ENCODE measurements at places on chromosomes 1 and 21.
A peak's percentile ranks its signal among the peaks of the same experiment; 100 is the strongest.

GRCh38 chr1:1598720-1599029 is 1.3 kb downstream of the FNDC10 start:
- no peak for DNase-seq

DNA sequence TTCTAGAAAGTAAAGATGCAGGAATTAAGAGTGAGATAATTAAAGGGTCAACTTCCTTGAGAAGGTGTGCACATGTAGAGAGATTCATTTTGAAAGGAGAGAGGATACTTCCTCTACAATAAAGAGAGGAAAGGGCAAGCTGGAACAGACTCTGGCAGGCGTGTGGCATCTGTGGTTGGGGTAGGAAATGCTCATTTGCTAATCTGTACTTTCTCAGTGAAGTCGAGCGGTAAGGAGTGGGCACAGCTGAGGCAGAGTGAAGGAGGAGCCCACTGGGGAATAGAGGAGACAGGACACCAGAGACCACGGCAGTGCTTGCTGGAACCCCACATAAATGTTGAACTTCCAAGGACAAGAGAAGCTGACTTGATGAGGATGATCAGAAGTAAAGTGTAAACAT is 49.1 kb downstream of the PCSK9 start:
- DNase-seq = no peak

GRCh38 chr1:208265525-208265924 is 21.3 kb upstream of the PLXNA2 start:
- DNase-seq = no peak

DNA sequence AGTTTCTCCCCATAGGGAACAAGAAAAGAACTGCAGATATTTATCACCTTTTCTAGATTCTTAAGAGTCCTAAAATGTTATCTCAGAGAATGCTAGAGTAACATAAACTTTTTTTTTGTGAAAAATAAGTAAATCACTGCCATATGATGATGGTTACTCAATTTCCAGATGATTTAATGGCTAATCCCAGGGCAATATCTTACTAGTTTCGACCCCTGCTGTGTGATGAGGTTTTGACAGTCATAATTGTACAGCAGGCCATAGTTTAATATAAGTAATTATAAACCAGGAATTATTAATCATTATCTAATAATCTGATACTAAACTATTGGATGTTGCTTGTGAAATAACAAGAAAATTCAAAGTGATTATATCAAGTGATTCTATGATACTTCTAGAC is 210.6 kb downstream of the HLX start:
- no peak for DNase-seq

GRCh38 chr1:3469104-3469848 is 14.8 kb downstream of the ARHGEF16 start:
- no peak for DNase-seq

DNA sequence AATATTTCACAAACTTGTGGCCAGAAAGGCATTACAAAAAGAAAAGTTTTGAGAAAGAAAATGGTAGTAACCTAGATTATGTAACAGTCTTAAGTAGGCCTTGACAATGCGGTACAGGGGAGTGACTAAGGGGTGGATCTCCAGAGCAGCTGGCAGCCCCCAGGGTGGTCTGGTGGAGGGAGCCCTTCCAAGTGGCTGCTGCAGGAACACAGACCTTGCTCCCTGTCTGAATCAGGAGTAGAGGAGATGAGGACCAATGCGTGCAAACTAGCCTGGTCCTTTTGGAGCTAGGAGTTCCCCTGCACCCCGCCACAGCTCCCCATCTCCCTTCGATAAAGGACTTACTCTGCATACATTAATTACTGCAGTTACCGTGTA is 189.0 kb downstream of the NFIA start:
- no peak for DNase-seq

DNA sequence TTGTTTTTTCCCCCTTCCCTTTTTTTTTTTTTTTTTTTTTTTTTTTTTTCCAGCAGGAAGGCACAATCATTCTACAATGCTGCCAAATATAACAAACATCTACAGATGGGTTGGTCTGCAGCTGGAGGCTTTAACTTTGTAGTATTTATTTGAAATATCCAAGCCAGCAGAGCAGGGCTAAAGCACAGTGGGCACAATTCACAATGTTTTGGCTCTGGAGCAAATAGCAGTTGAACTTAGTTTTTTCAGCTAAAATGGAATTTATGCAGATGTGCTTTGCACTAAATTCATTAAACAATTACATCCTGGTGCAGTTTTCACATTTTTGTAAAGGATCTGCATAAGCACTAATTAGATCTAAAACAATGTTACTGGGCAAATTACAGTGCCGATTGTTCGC is 39.8 kb upstream of the ZBTB18 start:
- DNase-seq = peak; percentile 28

GRCh38 chr1:81577004-81577697 is 223.6 kb upstream of the ADGRL2 start:
- no peak for DNase-seq

DNA sequence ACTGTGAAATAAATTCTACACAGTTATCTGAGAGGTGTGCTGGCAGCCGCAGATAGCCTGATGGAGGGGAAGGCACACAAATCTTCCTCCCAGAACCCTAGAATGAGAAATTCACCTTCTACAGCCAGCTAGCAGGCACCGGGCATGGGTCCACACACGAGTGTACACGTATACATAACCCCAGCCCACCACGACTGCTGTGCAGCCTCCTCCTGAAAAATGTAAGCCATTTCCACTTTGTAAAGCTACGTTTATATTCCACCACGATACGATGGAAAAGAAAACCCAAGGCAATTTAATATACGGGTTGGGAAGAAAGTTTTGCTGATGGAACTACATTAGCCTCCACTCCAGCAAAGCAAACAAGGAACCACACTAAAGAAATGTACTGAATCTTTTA is 1.8 kb downstream of the BTG3 start:
- DNase-seq = no peak

- no peak for DNase-seq
These were observed 32.8 kb downstream of the GJA4 start for GRCh38 chr1:34825455-34826091.

DNA sequence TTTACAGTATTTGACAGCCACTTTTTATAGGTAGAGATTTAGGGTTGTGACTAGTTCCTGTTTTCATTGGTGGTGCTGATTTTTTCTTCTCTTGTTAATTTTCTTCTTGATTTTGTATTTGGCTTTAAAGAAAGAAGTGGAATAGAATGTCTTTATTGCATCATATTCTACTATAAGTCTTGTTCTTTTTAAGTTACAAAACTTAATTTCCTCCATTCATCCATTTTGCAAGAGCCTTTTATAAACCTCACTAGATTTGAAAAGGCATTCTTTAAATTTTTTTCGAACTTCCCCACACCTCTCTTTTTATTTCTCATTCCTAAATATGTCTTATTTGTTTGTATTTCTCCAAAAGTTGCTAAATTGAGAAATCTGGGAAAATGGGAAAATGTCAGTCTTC is 1368.6 kb upstream of the ADGRL4 start:
- DNase-seq = no peak

DNA sequence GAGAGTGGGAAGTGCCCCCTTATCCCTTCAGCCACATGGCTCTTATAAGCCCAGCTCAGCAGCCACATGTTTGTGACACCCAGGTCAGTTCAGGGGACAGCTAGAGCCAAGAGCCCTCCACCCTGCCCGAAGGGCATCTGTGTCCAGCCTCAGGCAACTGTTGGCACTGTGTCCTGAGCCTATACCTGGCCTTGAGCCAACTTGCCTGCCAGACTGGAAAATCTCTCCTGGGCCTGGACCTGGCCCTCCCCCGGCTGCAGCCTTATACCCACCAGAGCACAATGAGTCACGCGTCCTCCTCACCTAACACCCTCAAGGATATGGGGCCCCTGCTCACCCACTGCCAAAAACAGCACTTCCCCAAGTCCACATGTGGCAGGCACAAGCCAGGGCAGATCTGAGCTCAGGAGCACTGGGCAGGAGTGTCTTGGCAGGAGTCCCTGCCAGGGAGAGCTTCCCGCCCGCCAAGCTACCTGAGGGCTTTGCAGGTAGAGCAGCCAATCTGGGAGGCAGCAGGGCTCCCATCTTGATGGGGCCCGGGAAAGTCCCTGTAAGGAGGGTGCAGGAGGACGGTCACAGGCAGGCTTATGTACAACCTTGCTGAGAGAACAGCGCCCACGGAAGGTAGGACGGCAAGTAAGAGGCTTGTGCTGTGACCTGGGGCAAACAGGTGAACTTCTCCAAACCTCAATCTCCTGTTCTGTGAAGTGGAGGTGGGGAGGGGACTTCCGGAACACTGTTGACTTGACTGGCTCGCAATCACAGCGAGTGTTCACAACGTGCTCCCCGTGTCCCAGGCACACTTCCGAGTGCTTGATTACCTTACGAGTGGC is 19.8 kb upstream of the HSPG2 start:
- no peak for DNase-seq

DNA sequence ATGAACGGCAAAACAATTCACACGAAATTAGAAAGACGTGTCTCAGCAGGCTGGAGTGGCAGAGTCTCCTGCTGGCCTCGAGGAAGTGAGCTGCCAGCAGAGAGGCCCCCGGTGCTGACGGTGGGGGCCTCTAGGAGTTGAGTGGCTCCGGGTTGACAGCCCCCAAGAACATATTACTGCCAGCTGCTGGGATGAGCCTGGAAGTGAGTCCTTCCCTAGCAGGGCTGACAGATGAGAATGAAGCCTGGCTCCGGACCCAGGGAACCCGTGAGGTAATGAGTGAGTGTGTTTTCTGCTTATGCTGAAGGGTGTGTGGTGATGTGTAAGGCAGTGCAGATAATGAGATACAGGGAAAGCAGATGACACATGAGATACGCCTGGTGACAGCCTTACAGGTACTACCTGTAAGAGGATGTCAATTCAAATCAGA is 23.5 kb upstream of the LRRC47 start:
- DNase-seq = no peak

DNA sequence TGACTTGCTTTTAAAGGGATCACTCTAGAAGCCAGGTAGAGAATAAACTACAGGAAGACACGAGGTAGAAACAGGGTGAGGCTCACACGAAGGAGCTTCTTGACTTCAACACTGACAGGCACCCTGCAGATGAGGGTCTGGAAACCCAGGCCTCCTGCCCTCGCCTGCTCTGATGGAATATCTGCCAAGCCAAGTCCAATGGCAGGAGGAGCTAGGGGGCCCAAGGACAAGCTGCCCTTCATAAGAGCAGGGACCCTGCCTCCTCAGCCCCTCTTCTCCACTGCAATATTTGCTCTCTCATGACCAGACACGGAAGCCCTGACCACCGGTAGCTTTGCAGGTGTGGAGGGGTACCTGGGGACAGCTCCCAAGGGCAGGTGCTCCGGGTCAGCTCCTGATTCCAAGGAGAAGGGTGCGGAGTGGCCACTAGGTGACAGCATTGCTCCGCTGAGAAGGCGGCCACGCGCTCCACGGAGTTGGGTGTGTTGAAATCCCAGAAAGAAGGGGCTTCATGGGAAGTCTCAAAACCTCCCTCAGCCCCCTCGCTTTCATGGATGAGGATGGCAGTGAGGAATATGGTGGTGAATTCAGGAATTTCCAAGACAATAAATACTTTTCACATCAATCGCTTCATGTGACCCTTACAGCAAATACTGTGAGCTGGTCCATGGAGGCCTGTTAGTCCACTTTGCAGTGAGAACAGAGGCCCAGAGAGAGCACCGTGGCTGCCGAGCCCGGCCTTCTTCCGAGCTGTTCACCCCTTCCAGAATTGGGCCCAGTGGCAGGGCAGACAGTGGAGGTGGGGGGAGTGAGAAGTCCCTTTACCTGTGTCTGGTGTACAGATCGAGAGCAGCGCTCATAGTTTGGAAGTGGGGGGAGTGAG is 33.2 kb upstream of the PAX7 start:
- DNase-seq = peak; percentile 5

GRCh38 chr21:25296252-25296651 is 311.0 kb downstream of the MRPL39 start:
- no peak for DNase-seq

DNA sequence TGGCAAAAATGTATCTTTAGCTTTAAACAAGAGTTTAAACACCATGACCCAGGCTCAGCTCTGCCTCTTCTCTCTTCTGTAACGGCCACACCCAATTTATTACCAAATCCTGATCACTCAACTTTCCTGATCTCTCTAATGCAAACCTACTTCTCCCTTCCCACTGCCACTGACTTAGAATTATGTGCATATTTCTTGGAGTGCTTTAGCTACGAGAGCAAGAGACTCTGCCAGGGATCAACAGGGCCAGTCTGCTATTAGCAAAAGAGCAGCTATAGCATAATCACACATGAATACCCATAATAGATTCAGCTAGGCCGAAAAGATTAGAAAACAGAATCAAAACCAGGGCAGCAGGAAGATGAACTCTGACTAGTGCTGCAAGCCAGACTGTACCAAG is 215.5 kb downstream of the MRPL39 start:
- DNase-seq = no peak

DNA sequence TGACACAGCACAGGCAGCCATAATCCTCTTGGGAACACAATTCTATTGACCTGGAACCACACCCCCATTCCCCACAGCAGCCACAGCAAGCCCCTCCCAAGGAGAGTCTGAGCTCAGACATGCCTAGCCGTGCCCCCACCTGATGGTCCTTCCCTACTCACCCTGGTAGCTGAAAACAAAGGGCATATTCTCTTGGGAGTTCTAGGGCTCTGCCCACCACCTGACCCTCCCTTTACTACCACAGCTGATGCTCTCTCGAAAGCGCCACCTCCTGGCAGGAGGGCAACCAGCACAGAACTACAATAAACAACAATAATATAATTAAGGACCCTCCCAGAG is 184.8 kb upstream of the COA6 start:
- DNase-seq = no peak

DNA sequence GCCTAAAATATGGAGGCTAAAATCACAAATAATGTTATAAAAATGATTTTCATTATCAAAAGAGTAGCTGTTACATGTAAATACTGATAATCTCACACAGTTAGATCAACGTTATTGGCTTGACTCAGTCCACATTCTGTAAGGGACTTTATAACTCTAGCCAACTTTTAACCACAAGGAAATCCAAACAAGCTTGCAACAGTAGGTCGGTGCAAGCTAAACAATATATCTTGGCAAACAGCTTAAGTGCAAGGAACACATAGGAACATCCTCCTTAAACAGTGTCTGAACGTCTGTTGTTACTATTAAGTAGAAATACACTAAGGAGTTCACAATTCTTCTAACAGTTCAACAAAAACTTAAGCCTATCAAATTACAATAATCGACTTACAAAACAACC is 126.7 kb downstream of the EIF4G3 start:
- no peak for DNase-seq

GRCh38 chr1:7942214-7942921 is 1.7 kb upstream of the TNFRSF9 start:
- no peak for DNase-seq

- DNase-seq = no peak
These were observed 390.2 kb upstream of the POU3F1 start for GRCh38 chr1:38436749-38437148.

- DNase-seq = peak; percentile 5
These were observed 79.0 kb downstream of the RASAL2 start for GRCh38 chr1:178172939-178173338.

- DNase-seq = no peak
These were observed 191.4 kb downstream of the AMY1C start for GRCh38 chr1:103941086-103941485.
